ENCODE measurements at places on chromosomes 11 and 22. TPM values are rescaled to one million over a fixed set of nuclear protein-coding genes. Genes with fewer than 3 reads are reported as not detected.

KCNK4 gene
- total RNA-seq, result 0.44 TPM

RAB38 gene
- 2.1 TPM for total RNA-seq

TMEM25 gene
- total RNA-seq, result 18.9 TPM

TRIM6 gene
- 5.6 TPM for total RNA-seq

RBMXL2 gene
- 0.51 TPM for total RNA-seq

PAX6 gene
- not detected for total RNA-seq

ZW10 gene
- 22.9 TPM for total RNA-seq

- no peak for DNase-seq
These were observed 67.3 kb downstream of the LRRC32 start for GRCh38 chr11:76603202-76603601.

- DNase-seq, result no peak
These were observed 238.0 kb upstream of the NARS2 start for GRCh38 chr11:78812513-78813293.

GRCh38 chr11:20518323-20518834 lies 81.0 kb upstream of the SLC6A5 start:
- DNase-seq, result no peak

GRCh38 chr11:16911658-16912057 lies 102.6 kb downstream of the PLEKHA7 start:
- no peak for DNase-seq

- no peak for DNase-seq
These were observed 43.4 kb upstream of the CSNK2A3 start for GRCh38 chr11:11396301-11397035.

DNA sequence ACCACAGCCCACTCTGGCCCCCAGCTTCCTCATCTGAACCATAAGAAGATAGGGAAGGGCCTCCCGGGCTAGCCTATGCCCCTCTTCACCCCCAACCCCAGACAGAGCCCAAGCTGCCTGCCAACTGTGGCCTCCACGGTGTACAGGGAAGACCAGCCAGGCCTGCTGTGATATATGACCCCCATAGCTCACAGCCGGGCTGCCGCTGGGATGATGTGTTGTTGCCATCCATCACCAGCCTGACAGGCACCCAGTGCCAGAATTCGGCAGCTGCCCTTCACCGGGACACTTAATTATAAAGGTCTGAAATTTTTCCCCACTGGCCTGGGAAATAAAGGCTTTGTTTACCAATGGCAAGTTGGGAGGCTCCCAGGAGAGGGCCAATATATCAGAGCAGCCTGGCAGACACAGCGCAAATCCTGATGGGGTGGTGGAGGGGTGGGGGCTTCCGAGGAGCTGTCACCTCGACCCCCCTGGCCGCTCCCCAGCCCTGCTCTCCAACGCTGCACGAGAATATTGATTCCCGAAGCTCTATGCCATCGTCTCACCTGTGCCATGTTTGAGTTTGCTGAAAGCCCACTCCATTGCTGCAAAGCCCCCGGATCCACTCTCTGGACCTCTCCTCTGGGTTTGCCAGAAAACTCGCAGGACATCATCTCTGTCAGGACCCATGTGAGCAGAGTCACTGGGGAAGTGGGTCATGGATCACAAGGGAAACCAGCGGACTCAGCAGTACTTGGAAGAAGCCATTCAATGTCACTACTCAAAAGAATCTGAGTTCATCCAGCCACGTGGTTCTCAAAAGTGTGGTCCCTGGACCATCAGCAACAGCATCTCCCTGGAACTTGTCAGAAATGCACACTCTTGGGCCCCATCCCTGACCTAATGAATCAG lies 296.9 kb downstream of the MN1 start:
- no peak for DNase-seq

DNA sequence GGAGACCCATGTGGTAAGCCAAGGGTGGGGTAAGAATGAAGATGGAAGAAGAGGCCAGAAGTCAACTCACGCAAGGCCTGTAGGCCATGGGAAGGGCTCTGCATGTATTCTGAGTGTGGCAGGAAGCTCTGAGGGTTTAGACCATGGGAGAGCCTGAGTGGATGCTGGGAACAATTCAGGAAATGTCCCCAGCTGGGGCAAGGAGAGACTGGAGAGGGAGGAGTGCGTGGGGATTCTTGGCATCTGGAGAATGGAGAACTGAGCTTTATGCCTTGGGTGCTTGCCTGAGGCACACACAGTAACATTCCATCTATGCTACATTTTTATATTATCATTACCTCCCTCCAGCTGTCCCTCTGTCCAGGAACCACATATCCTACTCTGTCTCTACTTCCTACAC lies 50.4 kb upstream of the CD82 start:
- no peak for DNase-seq

GRCh38 chr11:20407344-20407743 lies 19.8 kb downstream of the PRMT3 start:
- no peak for DNase-seq

- no peak for DNase-seq
These were observed 2.3 kb upstream of the INPPL1 start for GRCh38 chr11:72222106-72222891.

GRCh38 chr11:125221461-125221860 lies 56.9 kb downstream of the PKNOX2 start:
- DNase-seq, result no peak

- no peak for DNase-seq
These were observed 587.2 kb downstream of the BRD1 start for GRCh38 chr22:49240472-49240871.

- DNase-seq, result no peak
These were observed 65.4 kb upstream of the ZC3H12C start for GRCh38 chr11:110027627-110028371.

- no peak for DNase-seq
These were observed 27.2 kb downstream of the ARHGEF12 start for GRCh38 chr11:120363436-120363835.

GRCh38 chr22:22181341-22181850 lies 63.2 kb upstream of the VPREB1 start:
- no peak for DNase-seq

GRCh38 chr22:47633111-47633510 lies 870.7 kb downstream of the TBC1D22A start:
- no peak for DNase-seq

- DNase-seq, result peak; percentile 92
These were observed 4.7 kb downstream of the OSBPL5 start for GRCh38 chr11:3160252-3161031.
